Left renal pelvis (tissue), 4 donors: ENCODE measurements at places on chromosomes 1 and 21. TPM values are rescaled to one million over a fixed set of nuclear protein-coding genes. Genes with fewer than 3 reads are reported as not detected.

RALGPS2 gene
- 18.7 TPM for polyA plus RNA-seq

CD58 gene
- polyA plus RNA-seq: 16.0 TPM

SV2A gene
- polyA plus RNA-seq: 7.8 TPM

RGSL1 gene
- polyA plus RNA-seq: not detected

RNU1-2 gene
- not detected for polyA plus RNA-seq

APCS gene
- polyA plus RNA-seq: not detected

OR6K3 gene
- not detected for polyA plus RNA-seq

GRCh38 chr1:170545476-170545875 is 13.5 kb downstream of the GORAB start:
- DNase-seq: no peak

- no peak for DNase-seq
These were observed 2.0 kb upstream of the KRTAP19-1 start for GRCh38 chr21:30482130-30482529.

DNA sequence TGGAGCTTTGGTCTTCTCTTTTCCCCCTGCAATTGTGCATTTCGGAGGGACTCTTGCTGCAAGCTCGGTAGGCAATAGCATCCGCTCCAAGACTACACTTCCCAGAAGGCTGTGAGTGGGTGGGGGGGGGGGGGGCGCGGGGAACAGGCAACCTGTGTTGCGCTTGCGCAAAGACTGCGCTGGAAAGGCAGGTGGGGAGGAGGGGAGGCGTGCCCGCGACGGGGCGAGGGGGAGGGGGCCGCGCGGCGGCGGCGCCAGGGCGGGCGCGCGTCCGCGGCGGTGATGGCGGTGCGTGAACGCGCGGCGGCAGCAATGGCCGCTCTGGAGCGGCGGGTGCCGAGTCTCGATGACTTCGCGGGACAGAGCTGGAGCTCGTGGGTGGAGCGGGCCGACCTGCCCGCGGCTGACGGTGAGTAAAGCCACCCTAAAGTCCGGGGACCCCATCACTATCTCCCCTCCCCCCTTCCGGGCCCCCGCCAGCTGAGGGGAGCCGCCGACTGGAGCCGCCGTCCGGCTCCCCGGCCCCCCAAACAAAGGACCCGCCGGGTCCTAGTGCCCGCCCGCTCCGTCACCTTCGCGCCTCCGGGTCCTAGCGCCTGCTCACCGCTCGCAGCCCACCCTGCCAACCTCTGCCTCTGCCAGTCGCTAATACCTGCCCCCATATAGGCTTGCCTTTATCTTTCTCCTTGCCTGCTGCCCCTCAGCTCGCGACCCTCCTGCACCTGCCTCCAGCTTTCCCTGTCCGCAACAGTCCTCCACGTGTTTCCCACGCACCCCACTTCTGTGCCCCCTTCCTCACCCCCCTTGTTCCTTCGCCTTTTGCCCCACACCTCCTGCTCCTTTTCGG is at the start of gene ATXN7L2:
TSS of gene ATXN7L2 (plus strand) at position 234 of the 847 bp plus-strand sequence. CDS start at position 283, 49 bp downstream.
- peak; percentile 83 for DNase-seq

- no peak for DNase-seq
These were observed 200.1 kb upstream of the CAMK1G start for GRCh38 chr1:209383422-209383821.

GRCh38 chr21:33991133-33991532 is 75.5 kb upstream of the ATP5PO start:
- no peak for DNase-seq

DNA sequence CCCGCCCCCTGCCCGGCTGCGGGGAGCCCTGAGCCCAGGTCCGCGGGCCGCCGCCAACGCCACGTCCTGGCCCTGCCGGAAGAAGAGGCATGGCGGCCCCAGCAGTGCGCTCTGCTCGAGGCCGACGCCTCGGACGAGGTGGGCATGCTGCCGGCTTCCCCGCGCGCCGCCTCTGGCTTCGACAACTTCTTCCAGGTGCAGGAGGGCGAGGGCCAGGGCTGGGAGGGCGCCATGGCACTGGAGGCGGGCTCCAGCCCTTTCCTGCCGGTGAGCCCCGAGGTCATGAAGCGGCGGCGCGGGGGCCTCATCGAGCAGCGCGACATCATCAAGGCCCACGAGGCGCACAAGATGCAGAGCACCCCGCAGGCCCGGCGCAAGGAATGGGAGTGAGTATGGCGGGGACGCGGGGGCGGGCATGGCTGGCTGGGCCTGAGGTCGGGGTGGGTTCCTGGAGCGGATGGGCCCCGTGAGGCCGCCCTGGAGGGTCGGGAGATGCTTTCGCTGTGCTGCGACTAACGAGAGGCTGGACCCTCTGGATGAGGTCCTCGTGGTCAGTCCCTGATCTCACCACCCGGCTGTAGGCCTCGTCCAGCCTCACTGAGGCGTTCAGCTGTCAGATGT is 70.0 kb upstream of the CACNA1E start:
- no peak for DNase-seq

- no peak for DNase-seq
These were observed 17.4 kb downstream of the SDE2 start for GRCh38 chr1:225981714-225982113.

DNA sequence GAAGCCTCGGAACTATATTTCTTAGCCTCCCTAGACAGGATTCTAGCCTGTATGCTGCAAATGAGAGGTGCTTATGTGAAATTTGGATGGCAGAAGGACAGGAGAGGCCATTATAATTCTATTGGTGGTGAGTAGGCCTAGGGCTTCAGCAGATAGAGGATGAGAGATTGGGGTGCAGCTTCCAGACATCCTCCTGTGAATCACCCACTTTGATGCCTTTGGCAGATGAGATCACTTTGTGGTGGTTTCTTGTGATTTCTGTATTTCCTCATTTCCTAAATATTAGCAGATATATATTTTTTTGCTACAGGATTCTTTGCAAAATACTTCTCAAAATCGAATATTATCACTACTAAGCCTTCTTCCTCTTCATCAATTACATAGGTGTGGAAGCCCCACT is 37.3 kb downstream of the MFSD2A start:
- no peak for DNase-seq

DNA sequence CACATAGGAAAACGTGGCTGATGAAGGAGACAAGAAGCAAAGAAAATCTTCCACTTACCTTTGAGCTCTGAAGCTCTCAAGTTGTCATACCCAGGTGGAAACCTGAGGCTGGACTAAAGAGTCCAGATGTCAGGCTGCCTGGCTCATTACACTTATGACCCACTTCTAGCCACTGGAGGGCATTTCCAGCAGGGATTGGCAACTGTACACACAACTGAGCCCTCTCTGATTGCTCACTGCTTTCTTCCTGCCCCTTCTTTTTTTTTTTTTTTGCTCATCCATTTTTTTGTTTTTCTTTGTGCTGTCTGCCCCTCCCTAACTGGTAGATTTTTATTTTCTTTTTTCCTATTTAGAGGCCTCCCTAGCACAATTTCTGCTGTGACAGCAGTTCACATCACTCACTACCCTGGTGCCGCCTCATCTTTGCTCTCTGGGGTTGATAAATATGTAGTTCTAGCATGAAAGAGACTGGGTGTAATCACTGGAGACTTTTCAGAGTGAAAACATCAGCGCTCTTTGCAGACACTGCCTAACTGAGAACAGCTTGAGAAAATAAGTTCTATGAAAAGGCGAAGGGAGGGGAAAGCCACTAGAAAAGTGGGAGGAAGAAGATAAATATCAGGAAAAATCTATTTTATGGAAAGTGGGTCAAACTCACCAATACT is 334.5 kb downstream of the NUF2 start:
- DNase-seq: no peak

- DNase-seq: no peak
These were observed 79.8 kb upstream of the KIAA0040 start for GRCh38 chr1:175272361-175272760.

DNA sequence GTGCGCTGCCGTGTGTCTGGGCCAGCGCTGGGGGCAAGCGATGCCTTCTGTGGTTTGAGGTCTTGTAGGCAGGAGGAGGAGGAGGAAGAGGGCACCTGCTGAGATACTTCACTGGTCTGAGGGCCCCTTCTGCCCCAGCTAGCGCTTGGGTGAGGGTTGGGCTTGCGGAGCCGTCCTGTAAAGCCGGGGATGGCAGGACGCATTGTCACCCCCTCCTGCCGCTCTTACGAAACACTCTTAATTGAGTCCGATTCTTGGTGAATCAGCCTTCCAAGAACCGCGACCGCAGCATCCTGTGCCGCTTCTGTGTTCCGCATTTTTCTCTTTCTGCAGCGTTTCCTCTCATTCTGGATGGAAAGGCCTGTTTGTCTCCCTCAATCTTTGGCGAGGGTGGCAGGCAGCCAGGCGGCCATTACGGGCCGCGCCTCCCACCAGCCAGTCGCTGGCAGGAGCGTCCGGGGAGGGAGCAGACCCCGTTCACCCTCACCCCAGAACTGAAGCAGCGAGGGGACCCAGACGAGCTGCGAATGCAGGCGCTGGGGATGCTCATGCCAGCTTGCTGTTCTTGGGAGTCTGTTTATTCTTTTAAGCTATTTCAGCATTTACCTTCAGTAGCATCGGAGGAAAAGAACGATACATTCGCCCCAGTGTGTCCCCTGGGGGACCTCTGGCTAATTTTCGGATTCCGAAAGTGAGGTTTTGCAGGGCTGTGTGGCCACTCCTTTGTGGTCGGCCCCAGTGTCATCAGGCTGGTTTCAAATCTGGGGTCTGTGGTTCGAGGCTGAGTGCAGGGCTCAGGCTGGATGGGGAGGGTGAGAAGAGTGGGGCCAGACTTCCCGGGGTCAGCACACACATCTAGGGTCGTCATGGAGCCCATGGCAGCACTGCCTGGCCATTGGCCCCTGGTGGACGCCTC is 62.7 kb downstream of the SKI start:
- DNase-seq: no peak

DNA sequence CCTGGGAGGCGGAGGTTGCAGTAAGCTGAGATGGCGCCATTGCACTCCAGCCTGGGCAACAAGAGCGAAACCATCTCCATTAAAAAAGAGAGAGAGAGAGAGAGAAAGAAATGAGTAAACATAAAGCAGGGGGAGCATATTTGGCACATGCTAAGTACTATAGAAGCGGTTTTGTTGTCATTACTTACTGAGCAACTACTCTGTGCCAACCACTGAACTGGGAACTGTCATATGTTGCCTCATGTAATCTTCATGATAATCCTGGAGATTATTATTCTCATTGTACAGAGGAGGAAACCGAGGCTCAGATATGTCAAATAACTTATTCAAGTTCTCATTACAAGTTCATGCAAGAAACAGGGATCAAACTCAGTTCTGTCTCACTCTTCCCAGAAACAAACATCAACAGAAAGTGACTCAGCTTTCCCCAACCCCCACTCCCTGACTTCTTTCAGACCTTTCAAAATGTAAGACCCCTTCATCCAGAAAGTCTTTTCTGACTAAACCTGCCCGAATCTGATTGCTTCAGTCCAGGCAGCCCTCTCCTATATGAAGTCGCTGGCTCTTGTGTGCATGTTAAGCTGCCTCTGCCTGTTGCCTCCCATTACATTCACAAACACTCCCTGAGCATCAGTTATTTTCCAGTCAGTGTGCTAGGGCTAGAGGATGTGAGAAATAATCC is 23.5 kb downstream of the LAMB3 start:
- no peak for DNase-seq

DNA sequence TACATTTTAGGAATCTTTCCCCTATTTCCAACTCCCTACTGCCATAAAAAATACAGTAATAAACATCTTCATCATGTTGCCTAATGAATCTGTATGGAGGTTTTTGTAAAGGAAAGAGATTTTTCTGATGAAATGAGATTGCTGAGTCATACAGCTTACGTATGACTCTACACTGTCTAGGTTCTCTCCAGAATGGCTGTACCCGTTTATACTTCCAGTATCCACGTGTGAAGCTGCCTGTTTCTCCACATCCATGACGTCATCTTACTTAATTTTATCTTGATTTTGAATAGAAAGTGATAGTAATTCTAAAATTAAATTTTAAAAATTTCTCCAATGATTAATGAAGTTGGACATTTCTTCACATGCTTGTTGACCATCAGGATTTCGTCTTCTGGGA is 103.7 kb downstream of the COQ8A start:
- no peak for DNase-seq

DNA sequence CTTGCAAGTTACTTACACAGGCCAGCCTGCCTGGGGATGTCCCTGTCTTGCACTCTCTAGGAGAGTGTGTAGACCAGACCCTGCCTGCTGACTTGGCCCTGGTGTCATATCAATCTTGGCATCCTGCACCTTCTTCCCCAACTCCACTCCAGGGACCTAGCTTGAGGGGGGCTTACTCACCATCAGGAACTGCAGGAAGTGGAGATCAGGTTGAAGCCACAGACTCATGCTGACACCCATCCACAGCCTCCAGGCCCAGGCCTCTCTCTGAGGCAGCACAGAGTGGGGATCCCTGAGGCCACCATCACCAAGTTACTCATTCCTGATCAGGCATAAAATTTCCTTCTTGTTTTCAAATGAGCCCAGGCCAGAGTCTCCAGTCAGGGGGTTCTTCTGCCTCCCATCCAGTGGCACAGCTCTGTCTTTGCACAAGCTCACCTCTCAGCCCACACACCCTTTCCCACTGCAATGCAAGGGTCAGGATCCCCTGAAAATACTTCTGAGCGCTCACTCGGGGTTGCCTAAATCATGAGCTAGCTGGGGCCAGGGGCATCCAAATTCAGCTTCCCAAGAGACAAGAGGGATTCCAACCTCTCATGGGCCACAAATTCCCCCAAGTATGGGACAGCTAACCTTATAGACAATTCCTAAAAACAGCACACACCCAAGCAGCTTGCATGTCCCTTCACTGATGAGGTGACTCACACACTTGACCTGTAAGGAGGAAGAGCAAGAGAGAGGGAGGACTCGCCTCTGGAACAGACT is 33.5 kb downstream of the CSMD2 start:
- DNase-seq: no peak

DNA sequence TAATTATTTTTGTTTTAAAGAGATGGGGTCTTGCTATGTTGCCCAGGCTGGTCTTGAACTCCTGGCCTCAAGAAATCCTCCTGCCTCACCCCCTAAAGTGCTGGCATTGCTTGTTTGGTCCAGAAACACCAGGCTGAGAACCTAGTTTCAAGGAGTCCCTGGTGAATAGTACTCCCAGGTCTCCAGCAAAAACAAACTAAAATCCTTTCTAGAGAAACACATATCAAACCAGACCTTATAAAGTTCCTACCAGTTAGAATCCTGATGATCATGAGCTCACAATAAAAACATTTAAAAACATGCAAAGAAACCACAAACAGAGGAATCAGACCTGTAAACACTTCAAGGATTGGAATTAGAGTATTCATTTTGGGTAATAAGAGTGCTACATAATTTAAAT is 34.4 kb upstream of the PADI1 start:
- DNase-seq: no peak

DNA sequence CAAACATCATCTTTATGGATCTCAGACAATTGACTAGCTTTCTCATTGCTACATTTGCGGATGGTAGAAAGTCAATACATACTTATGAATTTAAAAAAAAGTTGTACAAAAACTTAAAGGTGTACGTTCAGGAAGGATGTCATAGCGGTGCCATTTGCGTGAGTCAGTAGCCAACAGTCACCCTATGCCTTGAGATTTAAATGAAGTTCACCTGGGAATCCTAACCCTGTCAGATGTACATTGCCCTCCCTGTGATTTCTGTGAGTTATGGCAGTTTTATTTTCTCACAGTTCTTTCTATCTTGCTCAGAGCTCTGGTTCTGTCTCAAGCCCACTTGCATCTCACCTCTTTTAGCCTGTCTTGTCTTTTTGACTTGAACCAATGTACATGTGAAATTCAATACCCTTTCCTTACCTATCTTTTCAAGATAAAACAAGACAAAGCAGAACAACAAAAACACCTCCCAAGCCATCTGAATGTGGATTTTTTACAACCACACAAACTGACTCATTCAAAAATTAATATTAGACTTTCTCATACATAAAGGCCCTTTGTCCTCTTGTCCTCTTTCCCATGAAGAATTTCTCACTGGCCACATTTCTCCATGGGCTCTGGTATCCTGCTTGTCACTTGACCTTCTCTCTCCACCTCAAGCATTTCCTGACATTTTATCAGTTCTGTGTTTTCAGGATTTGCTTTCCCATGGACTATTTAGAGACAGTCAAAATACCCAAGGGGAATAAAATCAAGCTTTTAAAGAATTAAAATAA is 25.3 kb upstream of the ZNF697 start:
- DNase-seq: no peak
